ENCODE measurements at places on chromosomes 3 and 15.

DNA sequence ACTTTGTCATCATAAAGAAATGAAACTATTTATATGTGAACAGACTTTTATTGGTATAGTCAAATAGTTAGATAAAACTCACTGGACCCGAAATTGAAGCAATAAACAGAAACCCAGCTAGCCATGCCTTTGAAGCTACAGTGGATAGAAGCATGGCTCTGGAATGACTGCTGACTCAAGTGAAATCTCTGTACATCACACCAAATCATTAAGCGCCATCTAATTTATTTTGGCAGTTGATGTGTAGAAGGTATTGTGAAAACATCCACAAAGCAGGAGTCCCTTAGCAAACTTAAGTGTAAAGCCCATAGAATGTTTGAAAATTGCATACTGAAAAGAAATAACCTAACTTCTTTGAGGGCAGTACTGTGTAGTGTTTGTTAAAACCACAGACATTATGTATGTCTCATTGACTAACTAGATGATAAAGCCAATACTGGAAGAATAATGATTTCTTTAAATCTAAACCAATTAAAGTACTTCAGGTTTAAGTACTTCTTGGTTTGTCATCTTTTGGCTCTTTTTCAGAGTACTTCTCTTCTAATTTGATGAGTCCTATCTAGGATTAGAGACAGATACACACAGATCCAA lies 42.8 kb upstream of the FBXL22 start:
- DNase-seq: no peak

DNA sequence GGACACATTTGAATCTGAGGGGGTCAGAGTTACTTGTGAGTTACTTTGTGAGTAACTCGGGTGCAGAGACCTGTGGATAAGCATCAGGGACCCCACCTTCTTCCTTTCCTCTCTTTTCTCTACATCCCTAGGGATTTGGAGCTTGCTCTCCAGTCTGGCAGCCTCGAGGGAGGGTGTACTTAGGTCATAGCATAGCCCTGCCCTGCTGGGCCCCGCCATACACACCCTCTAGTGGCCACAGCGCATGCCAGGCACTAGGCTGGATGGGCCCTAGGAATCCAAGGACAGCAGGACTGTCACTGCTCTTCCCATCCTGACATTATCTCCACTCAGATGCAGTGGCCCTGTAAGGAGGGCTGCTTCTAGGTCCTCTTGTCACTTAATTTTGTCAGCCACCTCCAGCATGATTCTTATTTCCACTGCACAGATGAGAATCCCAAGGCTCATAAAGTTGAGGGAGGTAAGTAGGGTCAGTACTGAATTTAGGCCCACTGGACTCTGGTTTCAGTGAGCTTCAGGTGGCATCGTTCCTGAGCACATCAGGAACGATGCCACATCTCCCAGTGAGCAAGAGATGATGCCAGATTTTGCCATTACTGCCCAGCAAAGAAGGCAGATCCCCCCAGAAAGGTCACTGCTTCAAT lies 3.6 kb upstream of the SMAD6 start:
- no peak for DNase-seq

- no peak for DNase-seq
These were observed 441.9 kb downstream of the PLOD2 start for GRCh38 chr3:145719114-145719513.

- no peak for DNase-seq
These were observed 87.6 kb upstream of the SLC25A26 start for GRCh38 chr3:66133050-66133757.

DNA sequence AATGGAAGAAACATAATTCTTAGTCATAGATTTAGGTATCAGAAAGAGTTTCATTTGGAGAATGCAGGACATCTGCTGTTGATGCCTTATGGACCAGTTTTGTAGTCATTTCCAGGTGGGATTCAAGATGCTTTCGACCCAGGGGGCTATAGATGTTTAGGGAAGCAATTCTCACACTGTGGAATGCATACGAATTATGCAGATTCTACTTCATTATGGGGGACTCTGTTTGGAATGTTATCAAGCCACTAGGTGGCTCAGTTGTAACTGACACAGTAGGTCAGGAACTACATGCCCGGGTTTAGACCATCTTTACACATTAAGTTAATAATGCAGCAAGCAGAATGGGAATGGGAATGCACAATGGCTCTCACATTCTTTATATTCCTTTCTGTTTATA lies 1359.8 kb downstream of the ZPLD1 start:
- DNase-seq: no peak

GRCh38 chr3:74165211-74165610 lies 449.2 kb downstream of the CNTN3 start:
- DNase-seq: no peak

GRCh38 chr3:110381992-110382391 lies 689.6 kb upstream of the NECTIN3 start:
- no peak for DNase-seq

DNA sequence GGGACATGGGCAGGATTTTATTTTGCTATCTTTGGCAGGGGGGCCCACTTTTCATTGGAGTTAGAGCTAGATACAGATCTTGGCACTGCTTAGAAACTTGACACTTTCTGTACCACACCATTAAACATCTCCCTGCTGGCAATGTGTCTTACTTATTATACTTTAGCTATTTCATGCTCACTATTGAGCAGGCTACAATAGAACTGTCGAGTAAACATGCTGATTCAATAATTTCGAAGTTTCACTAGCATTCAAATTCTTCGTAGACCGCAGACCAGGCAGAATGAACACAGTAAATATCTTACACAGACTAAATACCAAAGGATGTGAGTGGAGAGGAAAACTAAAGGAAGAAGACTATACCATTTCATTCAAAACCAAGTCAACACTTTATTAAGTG lies 180.8 kb downstream of the UNC13C start:
- DNase-seq: no peak

- no peak for DNase-seq
These were observed 11.4 kb upstream of the MEX3B start for GRCh38 chr15:82056958-82057823.

- DNase-seq: no peak
These were observed 751.7 kb upstream of the GOLIM4 start for GRCh38 chr3:168847291-168847883.

- no peak for DNase-seq
These were observed 262.7 kb upstream of the GADL1 start for GRCh38 chr3:31157047-31157694.

DNA sequence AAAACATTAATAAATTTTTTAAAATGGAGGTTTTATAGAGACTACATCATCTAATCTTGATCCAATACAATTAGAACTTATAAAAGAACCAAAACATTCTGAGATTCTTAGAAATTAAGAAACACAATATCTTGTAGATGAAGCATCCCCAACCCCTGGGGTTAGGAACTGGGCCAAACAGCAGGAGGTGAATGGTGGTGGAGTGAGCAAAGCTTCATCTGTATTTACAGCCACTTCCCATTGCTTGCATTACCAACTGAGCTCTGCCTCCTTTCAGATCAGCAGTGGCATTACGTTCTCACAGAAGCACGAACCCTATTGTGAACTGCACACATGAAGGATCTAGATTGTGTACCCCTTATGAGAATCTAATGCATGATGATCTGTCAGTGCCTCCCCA lies 36.3 kb downstream of the KNL1 start:
- DNase-seq: no peak

GRCh38 chr3:46386205-46386604 lies 15.5 kb downstream of the CCR5 start:
- no peak for DNase-seq

DNA sequence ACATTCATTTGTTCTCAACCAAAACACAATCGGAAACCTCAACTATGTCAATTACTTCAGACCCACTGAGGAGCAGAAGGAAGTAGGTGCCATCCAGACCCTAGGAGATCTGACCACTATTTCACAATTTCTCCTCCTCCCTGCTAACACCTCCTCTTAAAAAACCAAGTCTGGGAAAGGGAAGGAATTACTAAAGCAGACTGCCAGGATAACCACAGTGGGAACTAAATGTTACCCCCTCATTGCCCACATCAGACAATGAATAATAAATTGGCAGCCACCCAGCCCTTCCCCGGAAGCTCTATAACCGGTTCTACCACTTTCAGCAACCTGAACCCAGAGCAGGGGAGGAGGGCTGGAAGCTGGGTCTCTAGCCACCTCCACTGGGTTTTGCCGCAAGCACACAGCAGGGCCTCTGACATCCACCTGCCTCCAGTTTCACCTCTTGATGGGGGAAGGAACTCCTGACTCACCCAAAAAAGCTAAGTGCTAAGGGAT lies 17.6 kb downstream of the C15orf62 start:
- DNase-seq: no peak

- DNase-seq: no peak
These were observed 62.4 kb downstream of the C3orf80 start for GRCh38 chr3:160287666-160288065.

DNA sequence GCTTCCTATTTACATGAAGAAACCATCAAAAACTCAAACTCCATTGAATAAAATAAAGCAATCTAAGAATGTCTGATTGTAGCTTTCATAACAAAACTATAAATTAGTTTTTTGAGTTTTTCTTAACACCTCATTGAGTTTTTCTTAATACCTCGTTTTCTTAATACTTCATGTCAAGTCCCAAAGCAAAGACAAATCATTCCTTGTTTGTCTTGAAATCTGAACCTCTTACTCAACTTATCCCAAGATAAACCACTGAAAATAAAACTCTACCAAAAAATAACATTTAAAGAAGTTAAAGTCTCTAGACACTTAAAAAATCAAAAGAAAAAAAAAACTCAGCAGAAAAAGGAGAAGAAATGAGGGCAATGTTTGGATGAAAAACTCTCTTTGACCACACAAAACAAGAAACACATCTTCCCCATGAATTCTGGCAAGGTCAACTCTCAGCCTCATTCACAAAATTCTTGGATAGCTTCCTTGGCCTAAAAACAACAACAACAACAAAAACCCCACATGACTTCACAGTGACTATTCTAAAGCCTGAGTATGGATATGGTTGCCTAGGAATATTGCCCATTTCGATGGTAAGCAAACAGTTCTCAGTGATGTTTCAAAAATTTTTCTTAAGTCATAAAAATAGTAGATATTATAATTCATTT lies 38.2 kb downstream of the TMCC1 start:
- DNase-seq: no peak

DNA sequence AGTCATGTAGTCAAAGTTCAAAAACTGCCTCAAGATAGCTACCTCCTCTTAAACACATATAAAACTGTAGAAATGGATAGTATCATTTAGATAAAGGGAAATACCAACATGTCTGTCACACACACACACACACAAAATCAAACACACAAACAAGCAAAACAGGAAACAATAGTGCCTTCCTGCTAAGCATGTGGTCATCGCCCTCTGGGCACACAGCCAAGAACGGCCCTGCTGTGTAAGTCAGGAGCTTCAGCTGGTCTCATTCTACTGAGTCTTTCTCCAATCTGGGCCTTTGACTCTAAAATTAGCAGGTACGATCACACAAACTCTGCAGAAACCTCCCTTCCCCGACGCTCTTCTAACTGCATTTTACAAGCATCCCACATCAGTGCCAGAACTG lies 272.2 kb upstream of the CHRNA7 start:
- DNase-seq: no peak

DNA sequence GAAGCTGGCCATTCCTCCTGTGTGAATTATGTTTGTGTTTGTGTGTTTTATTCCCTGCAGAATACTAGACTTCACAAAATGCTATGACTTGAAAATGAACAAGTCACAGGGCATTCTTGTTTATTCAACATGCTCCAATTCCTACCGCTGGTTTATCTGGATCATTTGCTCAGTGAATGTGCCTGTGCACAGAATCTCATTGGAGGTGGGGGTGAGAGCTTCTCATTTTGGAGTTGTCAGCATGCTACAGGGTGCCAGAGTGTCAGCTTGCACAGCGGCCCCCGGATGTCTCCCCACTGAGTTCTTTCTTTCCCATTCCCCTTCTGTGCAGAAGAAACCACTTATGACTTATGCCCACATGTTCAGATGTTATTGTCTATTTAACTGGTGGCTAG lies 428.7 kb downstream of the ROBO2 start:
- DNase-seq: no peak

DNA sequence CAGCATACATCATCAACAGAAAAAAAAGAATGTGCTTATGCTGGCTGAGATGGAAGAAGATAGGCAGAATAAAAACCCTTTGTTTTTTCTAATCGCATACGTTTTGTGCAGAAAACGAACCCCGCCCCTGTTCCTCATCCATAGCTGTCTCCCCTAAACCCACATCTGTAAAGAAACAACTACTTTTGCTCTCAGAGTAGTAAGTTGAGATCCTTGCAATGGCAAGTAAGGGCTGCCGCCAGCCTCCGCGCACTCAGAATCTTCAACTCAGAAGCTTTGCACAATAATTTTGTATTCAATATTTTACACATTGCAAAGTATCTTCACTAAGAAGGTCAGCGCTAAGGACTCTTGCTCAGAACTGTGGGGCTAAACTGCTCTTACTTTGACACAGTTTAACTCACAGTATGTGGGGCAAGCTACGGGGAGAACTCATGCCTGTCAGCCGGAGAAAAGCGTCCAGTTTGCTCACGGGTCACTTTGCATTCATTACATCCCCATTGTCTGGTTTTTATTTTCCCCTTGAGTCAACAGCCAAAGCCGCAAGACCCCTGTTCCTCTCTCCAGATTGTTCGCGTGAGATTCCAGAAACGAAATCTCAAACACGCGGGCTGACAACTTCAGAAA lies 1.0 kb downstream of the LYSMD4 start:
- no peak for DNase-seq

GRCh38 chr3:55965776-55966175 lies 478.7 kb upstream of the WNT5A start:
- no peak for DNase-seq

DNA sequence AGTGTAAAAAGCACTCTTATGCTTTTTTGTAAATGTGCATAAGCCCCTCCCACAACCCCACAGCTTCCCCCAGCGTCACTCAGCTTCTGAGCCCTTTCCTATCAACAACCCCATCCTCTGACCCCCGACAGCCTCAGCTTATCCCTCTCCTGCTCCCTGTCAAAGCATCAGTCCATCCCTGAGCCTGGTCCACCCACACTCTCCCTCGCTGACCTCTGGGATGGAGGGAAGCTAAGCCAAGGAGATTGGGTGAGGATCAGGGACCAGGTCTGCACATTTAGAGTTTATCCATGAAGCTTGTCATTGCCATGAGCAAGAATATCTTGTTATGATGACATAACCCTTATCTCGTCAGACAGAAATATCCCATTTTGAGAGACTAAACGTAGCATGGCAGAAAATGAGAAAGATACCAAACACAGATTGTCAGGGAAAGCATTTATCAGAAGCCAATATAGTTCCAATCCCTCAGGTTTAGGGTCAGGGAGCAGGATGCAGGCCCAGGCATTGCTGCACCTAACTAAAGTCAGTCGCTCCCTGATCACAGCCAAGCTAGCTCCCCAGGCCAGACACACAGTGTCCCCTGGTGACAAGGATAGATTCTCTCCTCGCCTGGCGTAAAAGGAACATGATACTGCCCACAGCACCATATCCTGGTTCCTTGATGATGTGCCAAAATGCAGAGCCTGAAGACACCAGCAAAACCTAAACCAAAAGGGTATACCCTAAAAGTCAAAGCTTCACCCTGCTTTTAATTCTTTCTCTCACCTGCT lies 66.9 kb downstream of the DCLK3 start:
- DNase-seq: no peak

DNA sequence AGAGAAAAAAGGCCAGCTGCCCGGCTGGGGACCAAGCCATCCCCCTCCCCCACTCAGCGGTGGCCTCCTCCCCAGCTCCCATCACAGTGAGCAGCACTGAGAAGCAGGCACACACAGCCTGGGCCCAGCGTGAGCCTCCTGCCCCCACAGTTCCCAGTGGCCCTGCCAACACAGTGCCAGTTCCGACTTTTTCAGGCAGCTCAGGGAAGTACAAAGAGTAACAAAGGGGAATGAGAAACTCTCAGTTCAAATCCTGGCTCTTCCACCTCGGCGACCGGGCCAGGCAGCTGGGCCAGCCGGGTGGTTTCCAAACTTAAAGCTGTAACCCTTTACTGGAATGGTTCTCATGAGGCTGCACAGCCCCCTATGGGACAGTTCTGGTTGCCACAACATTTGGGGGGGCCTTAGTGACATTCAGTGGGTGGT lies 18.5 kb downstream of the TNK2 start:
- no peak for DNase-seq

Measured in activated CD4-positive, CD25-positive, alpha-beta regulatory T cell treated with anti-CD3 and anti-CD28 coated beads, Interleukin-2, amount 50 U/mL, for 16 hours (primary cell).